Cardiac muscle cell (in vitro differentiated cells and primary cell): ENCODE measurements at places on chromosomes 2 and 18. TPM values are rescaled to one million over a fixed set of nuclear protein-coding genes. Genes with fewer than 3 reads are reported as not detected.

The MERTK gene
- total RNA-seq, result 3.8 and 8.7 TPM in 2 replicates

DNA sequence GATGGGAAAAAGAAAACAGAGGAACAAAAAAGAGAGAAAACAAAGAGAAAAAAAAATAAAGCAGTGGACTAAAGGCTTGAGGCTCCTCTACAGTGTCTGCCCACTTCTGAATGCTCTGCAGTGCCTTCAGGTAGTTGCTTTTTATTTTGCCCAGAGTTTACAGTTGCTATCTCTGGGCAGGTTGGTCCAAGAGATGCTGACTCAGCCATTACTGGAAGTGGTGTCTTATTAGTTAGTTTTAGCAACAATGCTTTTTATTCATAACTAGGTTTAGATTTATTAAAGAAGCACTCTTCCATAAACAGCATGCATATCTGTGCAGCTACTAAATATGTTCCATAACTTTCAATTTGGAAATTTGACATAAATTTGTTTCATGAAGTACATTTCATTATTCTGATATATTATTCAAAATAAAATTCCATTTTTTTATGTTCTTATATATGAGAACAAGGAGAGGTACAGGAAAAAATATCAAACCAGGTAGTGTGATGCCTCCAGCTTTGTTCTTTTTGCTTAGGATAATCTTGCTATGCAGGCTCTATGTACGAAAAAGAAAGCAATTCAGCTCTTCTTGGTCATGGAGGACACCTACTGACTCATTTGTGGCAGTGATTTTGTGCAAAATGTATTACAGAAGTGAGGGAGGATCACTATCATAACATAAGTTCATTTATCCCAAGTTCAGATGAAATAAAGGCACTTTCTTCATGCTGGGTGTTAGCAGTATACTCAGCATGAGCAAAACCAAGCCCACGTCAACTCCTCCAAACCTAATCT lies 69.5 kb downstream of the RPIA start:
- DNase-seq, result no peak

DNA sequence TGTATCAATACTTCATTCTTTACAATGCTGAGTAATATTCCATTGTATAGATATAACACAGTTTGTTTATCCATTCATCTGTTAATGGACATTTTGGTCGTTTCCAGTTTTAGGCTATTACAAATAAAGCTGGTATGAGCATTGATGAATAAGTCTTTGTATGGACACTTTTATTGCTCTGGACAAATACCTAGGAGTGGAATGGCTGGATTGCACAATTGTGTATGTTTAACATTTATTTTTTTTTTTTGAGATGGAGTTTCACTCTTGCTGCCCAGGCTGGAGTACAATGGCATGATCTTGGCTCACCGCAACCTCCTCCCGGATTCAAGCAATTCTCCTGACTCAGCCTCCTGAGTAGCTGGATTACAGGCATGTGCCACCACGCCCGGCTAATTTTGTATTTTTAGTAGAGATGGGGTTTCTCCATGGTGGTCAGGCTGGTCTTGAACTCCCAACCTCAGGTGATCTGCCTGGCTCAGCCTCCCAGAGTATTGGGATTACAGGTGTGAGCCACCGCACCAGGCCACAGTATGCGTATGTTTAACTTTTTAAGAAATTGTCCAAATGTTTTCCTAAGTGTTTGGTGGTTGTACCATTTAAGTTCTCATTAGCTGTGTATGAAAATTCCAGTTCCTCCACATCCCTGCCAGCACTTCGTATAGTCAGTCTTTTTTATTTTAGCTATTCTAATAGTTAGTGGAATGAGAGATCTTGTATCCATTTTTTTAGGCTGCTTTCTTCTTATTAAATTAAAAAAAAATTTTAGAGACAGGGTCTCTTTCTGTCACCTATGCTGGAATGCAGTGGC lies 194.9 kb upstream of the HAAO start:
- DNase-seq, result peak; percentile 25

GRCh38 chr2:187654535-187654934 lies 100.3 kb upstream of the TFPI start:
- no peak for DNase-seq
